Ecto neural progenitor cell (in vitro differentiated cells): ENCODE measurements at places on chromosomes 2 and 18.
A peak's percentile ranks its signal among the peaks of the same experiment; 100 is the strongest.

DNA sequence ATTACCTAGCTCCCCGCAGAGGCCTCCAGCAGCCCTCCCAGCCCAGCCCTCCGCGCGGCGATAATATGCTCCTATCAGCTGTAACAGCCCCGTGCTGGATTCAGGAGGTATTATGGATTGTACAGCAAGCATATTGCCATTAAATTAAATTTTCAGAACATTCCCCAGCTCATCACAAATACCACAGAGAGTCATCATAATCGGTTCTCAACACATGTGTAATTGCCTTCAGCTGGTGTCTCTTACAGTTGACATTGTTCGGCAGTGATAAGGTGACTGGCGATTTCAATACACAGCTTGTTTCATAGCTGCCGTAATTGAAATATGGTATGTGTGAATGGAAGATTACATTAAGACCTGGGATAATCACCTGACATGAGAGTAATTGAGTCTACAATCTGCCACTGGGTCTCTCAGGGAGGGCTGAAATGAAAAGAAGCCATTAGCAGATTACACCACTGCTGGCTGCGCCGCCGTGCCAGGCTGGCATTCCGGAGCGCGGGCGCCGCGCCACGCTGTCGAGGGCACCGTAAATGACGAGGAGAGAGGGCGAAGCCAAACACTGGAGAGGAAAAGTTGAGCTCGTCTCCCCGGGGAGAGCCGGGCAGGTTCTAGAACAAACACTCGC, 549.4 kb upstream of the SALL3 start:
- no peak for DNase-seq

GRCh38 chr2:133163111-133163510, 405.2 kb downstream of the NCKAP5 start:
- no peak for DNase-seq

- DNase-seq = no peak
These were observed 37.9 kb upstream of the EVA1A start for GRCh38 chr2:75598589-75599155.

- no peak for DNase-seq
These were observed 127.7 kb upstream of the DLX2 start for GRCh38 chr2:172230332-172230888.

- no peak for DNase-seq
These were observed 115.5 kb upstream of the ITGA6 start for GRCh38 chr2:172311921-172312345.

- DNase-seq = no peak
These were observed 6.6 kb upstream of the TMEM214 start for GRCh38 chr2:27025861-27026851.

- DNase-seq = no peak
These were observed 536 bp downstream of the ELP2 start for GRCh38 chr18:36130039-36130831.

GRCh38 chr2:83470928-83471327, 988.2 kb downstream of the SUCLG1 start:
- no peak for DNase-seq

GRCh38 chr18:40152859-40153258, 1802.2 kb upstream of the PIK3C3 start:
- DNase-seq = no peak

DNA sequence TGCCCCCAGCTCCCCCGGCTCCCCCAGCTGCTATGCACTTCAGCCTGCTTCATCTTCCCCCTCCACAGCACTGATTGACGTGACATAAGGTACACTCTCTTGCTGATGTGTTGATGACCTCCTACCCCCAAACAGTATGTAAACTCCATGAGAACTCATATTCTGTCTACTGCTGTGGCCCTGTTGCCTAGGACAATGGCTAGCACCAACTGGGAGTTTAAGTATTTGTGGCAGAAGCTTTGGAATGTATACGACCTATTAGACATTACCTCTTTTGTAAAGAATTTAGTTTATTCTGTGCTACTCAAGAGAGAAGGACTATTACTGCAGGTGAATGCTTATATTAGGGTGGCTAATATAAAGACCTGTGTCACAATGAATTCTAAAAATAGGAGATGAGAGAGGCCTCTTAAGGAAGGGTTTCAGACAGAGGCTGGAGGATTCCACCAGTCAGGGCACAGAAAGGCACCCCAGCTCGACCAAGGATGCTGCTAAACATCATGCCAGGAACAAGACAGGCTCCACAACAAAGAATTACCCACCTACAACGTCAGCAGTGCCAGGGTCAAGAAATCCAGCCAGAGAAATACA, 60.6 kb downstream of the CABYR start:
- DNase-seq = no peak

DNA sequence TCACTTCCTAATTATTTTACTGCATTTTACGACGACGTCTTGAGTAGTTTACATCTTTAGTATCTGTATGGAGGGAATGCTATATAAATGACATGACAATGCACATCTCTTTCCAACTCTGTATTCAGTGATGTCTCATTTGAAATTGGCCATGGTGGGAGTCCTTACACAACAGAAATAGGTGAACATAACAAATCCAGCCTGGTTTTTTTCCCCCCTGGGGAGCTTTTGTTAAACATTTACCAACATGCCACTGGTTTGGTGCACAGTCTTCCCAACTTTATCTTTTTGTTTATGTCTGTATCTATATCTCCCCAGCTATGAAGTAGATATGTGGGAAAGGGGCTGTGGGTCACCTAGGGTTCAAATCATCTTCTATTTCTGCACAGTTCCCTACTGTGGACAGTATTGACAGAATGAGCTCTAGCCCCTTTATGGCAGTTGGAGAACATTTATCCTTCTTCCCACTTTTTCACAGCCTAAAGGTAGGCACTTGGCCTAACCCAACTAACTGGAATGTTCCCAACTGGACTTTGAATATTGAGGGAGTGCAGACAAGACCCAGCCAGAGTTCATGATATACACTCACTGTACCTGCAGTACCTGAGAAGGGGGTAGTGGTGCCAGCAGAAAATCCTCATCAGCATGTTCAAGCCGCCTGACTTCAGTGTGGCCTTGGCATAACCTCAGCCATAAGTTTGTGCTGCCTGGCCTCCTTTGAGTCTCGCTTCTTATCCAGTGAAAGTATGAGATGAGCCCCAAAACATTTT, 5.7 kb upstream of the RTKN start:
- DNase-seq = no peak

DNA sequence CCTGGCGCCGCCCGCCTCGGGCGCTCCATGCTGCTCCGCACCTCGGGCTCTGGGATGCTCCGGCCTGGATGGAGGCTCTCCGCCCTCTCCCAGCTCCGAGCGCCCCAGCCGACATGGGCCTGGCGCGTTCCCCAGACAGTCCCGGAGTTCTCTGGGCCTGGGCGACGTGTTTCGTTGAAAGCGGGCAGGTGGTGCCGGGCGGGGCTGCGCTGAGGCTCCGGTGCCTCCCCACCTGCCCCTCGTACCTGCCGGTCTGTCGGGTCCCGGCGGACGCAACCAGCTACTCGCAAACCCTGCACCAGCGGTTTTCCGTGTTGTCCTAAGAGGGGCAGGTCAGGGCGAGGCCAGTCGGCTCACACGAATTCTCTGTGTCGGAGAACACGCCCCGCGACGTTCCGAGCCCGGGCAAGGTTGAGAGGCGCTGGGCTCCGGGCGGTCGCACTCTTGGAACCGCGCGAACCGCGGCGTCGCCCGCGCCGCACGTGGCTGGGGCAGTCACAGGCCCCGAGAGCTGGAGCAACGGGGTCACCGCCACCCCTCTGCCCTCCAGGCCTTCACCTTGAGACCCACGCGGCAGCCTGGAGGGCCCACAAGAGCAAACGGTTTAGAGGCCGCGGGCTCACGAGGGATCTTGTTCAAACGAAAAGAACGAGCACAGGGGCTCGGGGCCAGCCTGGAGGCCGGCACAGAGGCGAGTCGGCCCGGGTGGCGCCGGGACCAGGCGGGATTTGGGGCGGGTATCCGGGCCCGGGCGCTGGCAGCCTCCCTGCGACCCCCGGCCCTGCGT, 4.2 kb upstream of the SIX2 start:
- DNase-seq = peak; percentile 65

DNA sequence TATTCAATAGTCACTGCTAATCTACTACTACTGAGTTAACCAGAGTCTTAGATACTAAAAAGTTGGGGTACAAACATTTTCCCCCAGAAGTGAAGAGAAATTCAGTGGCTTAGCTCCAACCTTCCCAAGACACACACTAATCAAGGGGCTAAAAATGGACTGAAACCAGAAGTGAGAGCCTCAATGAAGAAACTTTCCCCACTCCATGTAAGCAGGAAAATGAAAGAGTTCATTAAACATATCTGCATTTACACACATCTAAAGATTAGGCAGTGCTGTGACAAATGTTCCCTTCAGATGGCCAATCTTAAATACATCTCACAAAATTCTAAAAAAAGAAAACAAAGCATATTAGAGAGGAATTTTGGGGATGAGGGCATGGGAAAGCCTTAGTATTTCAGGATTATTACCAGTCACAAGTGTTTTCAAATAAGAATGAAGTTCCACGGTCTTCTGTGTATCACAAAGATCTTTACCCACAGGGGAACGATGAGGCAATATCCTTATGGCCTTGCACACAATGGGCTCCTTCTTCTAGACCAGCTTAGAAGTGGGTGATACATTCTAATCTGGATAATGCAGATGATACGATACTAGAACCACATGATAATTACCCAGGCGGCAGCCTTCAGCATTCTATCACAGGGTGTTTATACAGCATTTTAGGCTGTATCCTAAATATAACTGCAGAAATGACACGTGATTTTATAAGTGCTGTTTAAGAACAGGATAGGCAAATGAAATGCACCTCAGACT, 17.1 kb downstream of the ANKRD44 start:
- DNase-seq = no peak

GRCh38 chr18:7870855-7871254, 303.7 kb downstream of the PTPRM start:
- no peak for DNase-seq

- no peak for DNase-seq
These were observed 570.8 kb upstream of the GYPC start for GRCh38 chr2:126085011-126085795.

GRCh38 chr2:226782092-226782713, 17.4 kb downstream of the IRS1 start:
- DNase-seq = no peak

DNA sequence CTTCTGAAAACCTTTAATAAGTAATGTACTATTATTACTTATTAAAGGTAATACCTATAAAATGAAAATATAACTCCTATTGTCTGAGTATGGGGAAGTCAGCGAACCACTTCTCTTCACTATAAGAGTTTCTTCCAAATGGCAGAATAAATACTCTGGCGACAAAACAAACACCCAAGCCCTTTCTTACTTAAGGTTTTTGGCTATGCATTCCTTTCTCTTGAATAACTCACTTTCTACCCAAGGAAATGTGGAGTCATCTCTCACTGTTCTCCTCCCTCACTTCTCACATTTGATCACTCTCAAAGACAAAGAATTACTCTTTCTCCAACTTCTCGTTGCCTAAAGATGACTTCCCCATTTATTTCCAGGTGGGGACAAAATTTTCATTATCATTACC, 816.8 kb upstream of the CRIM1 start:
- no peak for DNase-seq

DNA sequence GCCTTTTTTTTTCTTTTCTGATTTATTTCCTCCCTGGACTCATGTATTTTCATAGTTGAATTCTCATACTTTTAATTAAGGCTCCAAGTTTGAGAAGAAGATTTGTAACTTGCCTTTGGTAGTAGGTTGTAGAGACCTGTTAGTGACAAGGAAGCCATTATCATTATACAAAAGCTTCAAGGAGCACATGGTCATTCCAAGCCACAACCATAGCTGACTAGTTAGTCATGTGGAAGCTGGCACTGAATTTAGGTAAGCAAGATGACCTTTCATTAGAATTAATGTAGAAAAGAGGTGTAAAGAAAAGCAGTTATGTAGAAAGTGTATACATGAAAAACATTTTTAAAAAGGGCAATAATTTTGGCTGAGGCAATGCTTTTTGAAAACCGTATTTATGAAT, 89.7 kb downstream of the LRP1B start:
- DNase-seq = no peak

DNA sequence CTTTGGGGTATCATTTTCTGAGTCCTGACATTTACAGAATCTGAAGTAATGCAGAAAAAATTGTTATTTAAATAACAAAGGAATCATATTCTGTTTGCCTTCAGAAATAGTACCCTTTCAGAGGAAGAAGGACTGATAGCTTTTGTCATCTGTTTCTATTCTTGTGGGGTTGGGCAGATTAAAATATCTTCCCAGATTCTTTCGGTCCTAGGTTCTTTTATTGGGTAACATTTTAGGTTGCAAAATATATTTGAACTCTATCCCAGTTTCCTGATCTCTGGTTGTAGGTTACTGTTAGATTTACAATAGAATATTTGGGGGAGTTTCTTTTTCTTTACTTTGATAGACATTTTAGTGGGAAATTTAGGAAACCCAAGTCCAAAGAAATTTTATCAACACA, 550.5 kb downstream of the SPAG16 start:
- no peak for DNase-seq

DNA sequence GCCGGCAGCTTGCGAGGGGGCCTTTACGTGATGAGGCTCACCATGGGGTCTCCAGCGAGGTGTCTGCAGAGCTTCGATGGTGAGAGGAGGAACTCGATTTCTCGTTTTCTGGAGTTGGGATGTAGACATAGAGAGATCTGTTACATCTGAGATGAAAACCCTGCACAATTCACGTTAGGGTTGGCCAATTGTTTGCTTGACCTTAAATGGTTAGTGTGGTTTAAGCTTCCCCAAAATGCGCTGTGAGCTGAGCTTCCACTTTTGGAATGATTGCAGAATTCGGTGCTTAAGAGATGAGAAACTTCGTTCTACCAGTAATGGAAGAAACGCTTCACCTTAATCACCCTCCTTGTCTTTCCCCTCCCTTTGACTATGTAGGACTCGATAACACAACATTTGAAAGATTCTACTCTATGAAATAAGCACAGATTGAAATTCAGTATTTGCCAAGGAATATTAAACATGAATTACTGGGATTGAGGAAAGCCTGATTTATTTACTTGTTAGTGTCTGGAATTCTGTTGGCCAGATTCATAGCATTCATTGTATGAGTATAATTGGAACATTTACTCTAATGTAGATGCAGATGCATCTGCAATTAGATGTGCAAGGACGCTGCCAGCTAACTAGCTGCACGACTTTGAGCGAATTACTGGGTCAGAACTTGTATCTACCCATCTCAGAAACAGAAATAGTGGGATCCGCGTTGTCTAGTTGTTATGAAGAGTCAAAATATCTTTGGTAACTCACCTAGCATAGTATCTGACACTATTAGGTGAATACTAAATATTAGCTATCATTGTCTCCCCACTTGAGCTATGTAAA, 1.6 kb upstream of the KLF7 start:
- DNase-seq = no peak

DNA sequence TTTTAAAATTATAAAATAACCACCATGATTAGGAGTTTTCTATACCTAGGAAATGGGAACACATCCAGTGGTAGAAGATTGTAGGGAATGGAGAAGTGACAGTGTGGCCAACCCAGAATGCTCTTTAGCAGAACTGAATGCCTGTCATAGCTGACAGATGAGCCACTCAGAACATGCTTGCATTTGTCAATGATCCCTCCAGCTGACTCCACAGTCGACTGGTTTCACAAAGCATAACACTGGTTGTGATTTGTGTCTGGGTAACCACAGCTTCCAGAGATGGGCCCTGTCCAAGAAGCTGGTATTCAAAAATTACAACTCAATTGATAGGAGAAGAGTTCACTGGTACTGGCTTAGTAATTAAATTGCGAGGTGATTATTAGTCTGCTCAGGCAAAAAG, 9.0 kb upstream of the CTIF start:
- DNase-seq = no peak
